ENCODE measurements at places on chromosomes 2 and 18. TPM values are rescaled to one million over a fixed set of nuclear protein-coding genes. Genes with fewer than 3 reads are reported as not detected.

- H3K4me3 ChIP-seq, result no peak overlapping the region
- no peaks in the 10 kb centered on the region for H3K4me1 ChIP-seq
- H3K27me3 ChIP-seq, result peaks cover 4% of the 10 kb centered on the region
- no peak for DNase-seq
- H3K27ac ChIP-seq, result no peak overlapping the region
Observed at GRCh38 chr2:145260081-145260480, 740.2 kb upstream of the ZEB2 start.

- no peaks in the 10 kb centered on the region for H3K27me3 ChIP-seq
- no peak within 1 kb of the TSS for H3K27ac ChIP-seq
- no peaks in the 10 kb centered on the region for H3K4me1 ChIP-seq
- no peaks in the 10 kb centered on the region for H3K36me3 ChIP-seq
Observed at GRCh38 chr18:31447530-31448191, at the start of gene DSG3. DSG3 (plus strand) TSS chr18:31447741; CDS start chr18:31447878, 137 bp downstream.

DNA sequence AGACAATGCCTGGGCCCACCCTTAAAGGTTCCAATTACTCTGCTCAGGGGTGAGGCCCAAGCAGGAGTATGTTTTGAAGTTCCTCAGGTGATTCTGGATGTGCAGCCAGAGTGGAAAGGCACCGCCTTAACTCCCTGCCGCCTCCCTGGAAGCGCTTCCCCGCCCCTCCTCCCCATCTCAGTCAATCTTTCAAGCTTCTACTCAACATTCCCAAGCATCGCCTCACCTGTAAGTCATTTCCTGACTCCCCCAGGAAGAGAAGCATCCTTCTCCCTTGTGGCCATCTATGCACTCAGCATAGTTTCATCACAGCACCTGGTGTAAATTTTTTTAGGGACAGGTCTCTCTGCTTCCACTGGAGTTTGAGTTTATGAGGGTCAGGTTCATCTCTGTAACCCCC, 67.5 kb downstream of the MYL12B start:
- H3K27ac ChIP-seq, result no peak overlapping the region
- H3K36me3 ChIP-seq, result no peaks in the 10 kb centered on the region
- H3K4me1 ChIP-seq, result no peaks in the 10 kb centered on the region
- H3K4me3 ChIP-seq, result no peak overlapping the region

Gene MTIF2
- total RNA-seq, result 25.9 TPM

DNA sequence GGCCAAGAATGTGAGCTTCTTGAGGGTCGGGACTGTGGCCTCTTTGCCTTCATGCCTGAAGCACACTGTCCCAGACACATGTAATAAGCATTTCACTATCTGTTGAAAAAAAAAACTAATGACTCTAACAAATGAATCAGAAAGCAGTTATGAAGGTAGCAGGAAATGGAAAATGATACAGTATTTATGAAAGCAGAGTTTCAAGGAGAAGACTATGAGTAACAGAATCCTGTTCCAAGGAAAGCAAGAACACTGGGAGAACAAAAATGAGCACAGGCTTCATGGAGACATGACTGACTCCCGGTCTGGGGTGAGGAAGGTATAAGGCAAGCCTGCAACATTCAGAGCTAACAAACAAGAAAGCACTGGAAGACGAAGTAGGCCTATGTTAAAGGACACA, 190.8 kb downstream of the RNF152 start:
- H3K36me3 ChIP-seq, result no peaks in the 10 kb centered on the region
- H3K4me1 ChIP-seq, result no peaks in the 10 kb centered on the region
- no peak for DNase-seq
- no peak overlapping the region for H3K4me3 ChIP-seq

DNA sequence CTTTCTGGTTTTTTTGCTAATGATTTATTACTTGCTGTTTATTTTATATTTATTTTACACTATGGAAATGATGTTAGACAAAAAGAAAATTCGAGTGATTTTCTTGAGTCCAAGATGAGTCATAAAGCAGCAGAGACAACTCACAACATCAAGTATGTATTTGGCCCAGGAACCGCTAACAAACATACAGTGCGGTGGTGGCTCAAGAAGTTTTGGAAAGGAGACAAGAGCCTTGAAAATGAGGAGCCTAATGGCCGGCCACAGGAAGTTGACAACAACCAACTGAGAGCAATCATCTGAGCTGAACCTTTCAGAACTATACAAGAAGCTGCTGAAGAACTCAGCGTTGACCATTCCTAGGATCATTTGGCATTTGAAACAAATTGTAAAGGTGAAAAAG, 594.1 kb downstream of the SATB2 start:
- no peaks in the 10 kb centered on the region for H3K4me1 ChIP-seq
- H3K4me3 ChIP-seq, result no peak overlapping the region
- DNase-seq, result no peak
- no peaks in the 10 kb centered on the region for H3K27me3 ChIP-seq
- H3K36me3 ChIP-seq, result no peaks in the 10 kb centered on the region

Gene KCNS3
- total RNA-seq, result 28.7 TPM
